ENCODE measurements at places on chromosomes 11 and 22.

GRCh38 chr22:19820880-19821522 is 33.7 kb downstream of the GNB1L start:
- DNase-seq: no peak

DNA sequence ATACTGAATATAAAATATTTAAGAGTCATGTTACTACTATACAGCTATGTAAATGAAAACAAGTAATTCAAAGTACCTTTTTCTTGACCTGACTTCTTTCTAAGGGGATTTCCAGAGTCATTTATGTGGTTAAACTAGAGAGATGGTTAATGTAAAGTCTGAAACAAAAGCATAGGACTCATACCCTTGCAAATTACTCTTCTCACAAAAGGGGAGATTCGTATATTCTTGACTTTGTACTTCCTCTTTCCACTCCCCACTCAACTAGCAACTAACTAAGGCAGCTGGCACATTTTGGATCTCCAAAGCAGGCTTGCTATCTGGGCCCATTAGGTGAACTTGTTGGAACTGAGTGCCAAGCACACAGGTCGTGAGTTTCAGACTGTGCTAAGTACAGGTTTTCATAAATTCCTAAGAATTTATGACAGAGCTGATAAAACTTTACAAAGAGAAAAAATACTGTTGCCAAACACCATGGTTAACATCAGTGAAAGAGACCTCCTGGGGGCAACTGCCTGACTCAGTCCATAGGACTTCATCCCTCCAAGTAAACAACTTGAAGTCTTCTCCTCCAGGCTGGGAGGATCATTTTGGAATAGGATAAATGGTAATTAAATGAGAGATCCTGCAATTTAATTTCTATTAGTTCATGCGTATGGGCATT is 77.0 kb upstream of the DDI1 start:
- DNase-seq: no peak

DNA sequence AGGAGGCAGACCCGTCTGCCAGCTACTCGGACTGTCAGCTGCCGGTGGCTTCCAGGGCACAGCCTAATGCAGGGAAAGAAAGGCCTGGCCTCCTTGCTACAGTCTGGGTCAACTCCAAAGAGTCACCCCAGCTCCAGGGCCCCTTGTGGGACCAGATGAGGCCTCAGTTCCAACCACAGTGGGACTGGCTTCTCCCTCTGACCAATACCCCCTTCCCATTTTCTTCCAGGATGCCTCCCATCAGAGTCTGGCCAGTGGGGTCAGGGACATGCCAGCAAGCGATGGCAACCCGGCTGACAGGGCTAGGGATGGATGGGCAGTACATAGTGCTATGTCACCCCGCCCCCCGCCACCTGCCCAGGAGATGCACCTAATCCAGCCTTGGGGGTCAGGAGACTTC is 36.6 kb downstream of the RPUSD4 start:
- no peak for DNase-seq

GRCh38 chr11:7540830-7541555 is 27.2 kb downstream of the PPFIBP2 start:
- DNase-seq: no peak

Measured in stimulated activated effector memory CD8-positive, alpha-beta T cell treated with anti-CD3 and anti-CD28 coated beads, Interleukin-12 subunit alpha, Interleukin-12 subunit beta, amount 100 ng/mL, for 72 hours (primary cell).